Neuronal stem cell (in vitro differentiated cells): ENCODE measurements at places on chromosomes 11 and 22.
A peak's percentile ranks its signal among the peaks of the same experiment; 100 is the strongest.

GRCh38 chr11:67432655-67433349, 4.5 kb downstream of the RPS6KB2 start:
- H3K4me1 ChIP-seq = peaks cover 10% of the 10 kb centered on the region
- no peak overlapping the region for H3K27ac ChIP-seq
- no peak overlapping the region for H3K4me3 ChIP-seq
- H3K36me3 ChIP-seq = peaks cover 70% of the 10 kb centered on the region
- H3K27me3 ChIP-seq = no peaks in the 10 kb centered on the region
- no peak for DNase-seq

DNA sequence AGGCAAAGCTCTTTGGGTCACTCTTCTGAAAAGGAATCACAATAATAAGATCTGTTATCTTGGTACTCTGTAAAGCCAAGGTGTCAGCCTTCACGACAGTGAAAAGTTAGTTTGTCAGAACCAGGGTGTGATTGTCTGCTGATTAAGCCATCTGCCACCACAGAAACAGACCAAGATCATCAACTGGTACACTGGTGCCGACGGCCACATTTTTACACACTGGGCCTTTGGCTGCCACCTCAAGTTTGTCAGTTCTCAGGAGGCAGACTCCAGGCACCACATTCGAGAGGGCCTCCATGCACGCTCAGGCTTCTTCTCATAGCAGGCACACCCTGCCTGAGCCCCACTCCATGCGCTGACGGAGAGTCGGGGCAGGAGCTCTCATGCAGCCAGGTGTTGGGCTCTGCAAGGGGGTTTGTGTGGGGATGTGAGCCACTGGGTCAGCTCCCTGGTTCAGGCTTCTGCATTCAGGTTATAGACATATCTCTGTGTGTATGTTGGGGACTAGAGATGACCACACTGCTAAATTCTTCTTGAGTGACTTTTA, 66.2 kb downstream of the KCNJ1 start:
- no peak overlapping the region for H3K4me3 ChIP-seq
- no peaks in the 10 kb centered on the region for H3K27me3 ChIP-seq
- no peak for DNase-seq
- H3K36me3 ChIP-seq = no peaks in the 10 kb centered on the region

- H3K4me3 ChIP-seq = no peak overlapping the region
- no peaks in the 10 kb centered on the region for H3K4me1 ChIP-seq
- no peaks in the 10 kb centered on the region for H3K36me3 ChIP-seq
- no peaks in the 10 kb centered on the region for H3K27me3 ChIP-seq
- H3K27ac ChIP-seq = no peak overlapping the region
Measured at GRCh38 chr11:75099635-75100034, 3.0 kb upstream of the OR2AT4 start.

GRCh38 chr22:39383841-39384625, 15.5 kb upstream of the TAB1 start:
- H3K4me1 ChIP-seq = peaks cover 4% of the 10 kb centered on the region
- no peak overlapping the region for H3K27ac ChIP-seq
- no peak for DNase-seq
- no peak overlapping the region for H3K4me3 ChIP-seq

GRCh38 chr11:14566331-14567063, 46.3 kb upstream of the PSMA1 start:
- H3K27me3 ChIP-seq = no peaks in the 10 kb centered on the region
- DNase-seq = no peak
- no peaks in the 10 kb centered on the region for H3K36me3 ChIP-seq
- no peak overlapping the region for H3K27ac ChIP-seq
- H3K4me1 ChIP-seq = no peaks in the 10 kb centered on the region

- no peak overlapping the region for H3K4me3 ChIP-seq
- peak; percentile 69 for DNase-seq
- no peaks in the 10 kb centered on the region for H3K36me3 ChIP-seq
- no peaks in the 10 kb centered on the region for H3K27me3 ChIP-seq
- H3K4me1 ChIP-seq = peaks cover 22% of the 10 kb centered on the region
Measured at GRCh38 chr11:123434911-123435310, 4.8 kb downstream of the GRAMD1B start.

DNA sequence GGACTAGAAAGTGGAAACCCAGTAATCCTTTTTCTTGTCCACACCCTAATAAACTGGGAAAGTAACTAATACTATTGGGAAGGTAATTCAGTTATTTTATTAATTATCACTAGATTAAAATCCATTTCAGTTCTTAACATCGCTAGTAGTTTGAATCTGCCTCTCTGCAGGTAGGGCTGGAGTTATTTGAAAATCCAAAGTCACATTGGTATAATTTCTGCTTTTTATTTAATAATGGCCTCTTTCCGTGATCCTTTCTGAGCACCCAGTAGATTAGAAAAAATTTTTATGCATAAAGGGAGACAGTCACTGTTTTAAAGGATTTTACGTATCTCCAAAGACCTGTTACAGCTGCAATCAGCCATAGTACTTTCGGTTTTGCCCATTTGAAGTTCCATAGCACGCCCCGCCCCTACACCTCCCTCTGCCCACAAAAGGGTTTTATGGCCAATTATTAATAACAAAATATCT, 605 bp upstream of the COPB1 start:
- no peaks in the 10 kb centered on the region for H3K27me3 ChIP-seq
- peaks cover 54% of the 10 kb centered on the region for H3K36me3 ChIP-seq
- DNase-seq = peak; percentile 4
- H3K4me3 ChIP-seq = peak overlapping the region; percentile 97
- no peak overlapping the region for H3K27ac ChIP-seq

DNA sequence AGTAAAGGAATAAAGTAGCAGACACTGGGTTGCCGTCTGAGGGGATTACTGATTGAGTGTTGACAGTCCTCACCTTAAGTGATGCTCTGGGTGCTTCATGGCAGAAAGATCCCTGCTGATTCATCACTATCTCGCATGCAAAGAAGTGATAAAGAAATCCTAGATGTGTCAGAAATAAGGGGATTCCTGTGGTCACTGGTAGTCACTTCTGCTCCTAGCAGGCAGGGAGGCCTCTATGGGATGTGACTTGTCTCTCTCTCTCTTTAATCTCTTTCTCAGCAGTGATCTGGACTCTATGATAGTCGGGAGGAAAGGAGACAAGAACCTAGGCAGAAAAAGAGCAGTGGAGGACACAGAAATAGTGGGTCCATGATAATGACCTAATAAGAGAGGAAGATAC, 30.9 kb upstream of the OR56A1 start:
- H3K4me1 ChIP-seq = no peaks in the 10 kb centered on the region
- H3K27me3 ChIP-seq = no peaks in the 10 kb centered on the region
- H3K4me3 ChIP-seq = no peak overlapping the region
- H3K27ac ChIP-seq = no peak overlapping the region

DNA sequence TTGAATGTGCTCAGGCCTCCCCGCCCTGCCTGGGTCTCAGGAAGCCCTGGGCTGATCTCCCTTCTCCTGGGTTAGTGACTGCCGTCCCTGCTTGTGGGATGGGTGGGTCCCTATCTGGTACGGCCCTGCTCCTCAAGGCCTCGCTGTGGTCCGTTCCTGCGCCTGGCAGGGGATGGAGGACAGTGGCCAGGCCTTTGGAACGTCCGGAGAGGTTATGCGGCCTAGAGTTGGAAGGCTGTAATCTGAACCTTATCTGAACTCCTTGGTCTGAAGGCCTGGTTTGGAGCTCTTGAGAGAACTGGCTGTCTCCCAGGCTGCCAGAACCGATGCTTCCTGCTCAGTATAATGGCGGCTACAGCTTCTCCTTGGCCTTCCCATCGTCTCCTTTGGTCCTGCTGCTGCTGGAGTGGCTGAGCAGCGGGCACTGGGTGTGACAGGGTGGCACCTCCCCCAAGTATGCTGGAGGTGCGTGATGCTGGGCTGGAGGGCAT, 72.8 kb downstream of the FLI1 start:
- no peak overlapping the region for H3K4me3 ChIP-seq
- no peaks in the 10 kb centered on the region for H3K27me3 ChIP-seq
- DNase-seq = no peak
- H3K27ac ChIP-seq = no peak overlapping the region

- H3K27ac ChIP-seq = no peak overlapping the region
- no peak for DNase-seq
- H3K36me3 ChIP-seq = no peaks in the 10 kb centered on the region
- H3K27me3 ChIP-seq = no peaks in the 10 kb centered on the region
- H3K4me1 ChIP-seq = no peaks in the 10 kb centered on the region
- H3K4me3 ChIP-seq = no peak overlapping the region
Measured at GRCh38 chr11:63226488-63227114, 16.8 kb downstream of the SLC22A25 start.

GRCh38 chr11:34621876-34622275, 983 bp downstream of the EHF start:
- no peaks in the 10 kb centered on the region for H3K27me3 ChIP-seq
- no peak for DNase-seq
- H3K36me3 ChIP-seq = no peaks in the 10 kb centered on the region
- no peaks in the 10 kb centered on the region for H3K4me1 ChIP-seq
- H3K27ac ChIP-seq = no peak overlapping the region

DNA sequence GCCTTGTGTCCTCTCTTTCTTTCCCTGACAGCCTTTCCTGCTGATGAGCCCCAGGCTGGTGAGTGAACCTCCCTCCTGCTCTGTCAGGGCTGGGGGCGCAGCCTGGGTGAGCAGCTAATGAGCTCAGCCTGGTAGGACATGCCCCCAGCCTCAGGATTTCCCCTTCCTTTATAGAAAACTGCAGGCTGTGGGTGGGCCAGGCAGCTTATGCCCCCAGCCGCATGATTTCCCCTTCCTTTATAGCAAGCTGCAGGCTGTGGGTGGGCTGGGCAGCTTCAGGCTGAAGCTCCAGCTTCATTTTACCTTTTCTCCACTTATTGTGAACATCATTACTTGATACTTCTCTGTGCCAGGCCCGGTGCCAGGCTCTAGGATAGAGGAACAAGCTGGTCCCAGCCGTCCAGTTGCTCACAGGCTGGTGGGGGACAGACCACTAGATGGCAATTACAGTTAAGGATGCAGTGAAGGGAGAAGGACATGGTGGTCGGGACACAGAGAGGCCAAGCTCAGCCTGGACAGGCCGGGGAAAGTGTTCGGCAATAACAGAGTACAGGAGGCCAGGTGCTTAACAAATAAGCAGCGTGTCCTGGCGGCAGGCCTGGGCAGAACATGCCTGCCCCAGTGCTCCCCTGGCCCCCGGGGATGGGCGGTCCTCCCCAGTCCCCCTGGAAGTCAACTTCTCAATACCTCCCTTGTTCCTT, 5.3 kb downstream of the LGALS12 start:
- no peak overlapping the region for H3K4me3 ChIP-seq
- DNase-seq = no peak
- no peaks in the 10 kb centered on the region for H3K27me3 ChIP-seq
- no peaks in the 10 kb centered on the region for H3K4me1 ChIP-seq

DNA sequence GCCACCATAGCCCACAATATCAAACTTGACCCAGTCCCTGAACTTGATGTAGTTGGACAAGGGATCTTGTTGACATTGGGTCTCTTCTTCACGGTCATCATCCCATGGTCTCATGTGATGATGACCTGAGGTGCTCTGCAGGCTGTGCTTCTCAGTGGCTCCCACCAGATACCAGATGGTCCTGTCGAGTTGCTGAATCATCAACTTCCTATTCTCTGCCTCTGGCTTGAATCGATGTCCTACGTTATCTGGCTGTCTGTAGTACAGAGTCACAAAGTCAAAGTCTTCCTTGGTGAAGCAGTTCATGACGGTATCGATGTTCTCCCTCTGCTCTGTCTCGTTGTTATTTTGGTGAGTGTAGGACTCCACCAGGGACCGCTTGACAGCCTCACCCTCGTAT, 145.7 kb upstream of the ALDH3B2 start:
- no peaks in the 10 kb centered on the region for H3K27me3 ChIP-seq
- H3K36me3 ChIP-seq = no peaks in the 10 kb centered on the region
- DNase-seq = no peak
- no peak overlapping the region for H3K4me3 ChIP-seq

DNA sequence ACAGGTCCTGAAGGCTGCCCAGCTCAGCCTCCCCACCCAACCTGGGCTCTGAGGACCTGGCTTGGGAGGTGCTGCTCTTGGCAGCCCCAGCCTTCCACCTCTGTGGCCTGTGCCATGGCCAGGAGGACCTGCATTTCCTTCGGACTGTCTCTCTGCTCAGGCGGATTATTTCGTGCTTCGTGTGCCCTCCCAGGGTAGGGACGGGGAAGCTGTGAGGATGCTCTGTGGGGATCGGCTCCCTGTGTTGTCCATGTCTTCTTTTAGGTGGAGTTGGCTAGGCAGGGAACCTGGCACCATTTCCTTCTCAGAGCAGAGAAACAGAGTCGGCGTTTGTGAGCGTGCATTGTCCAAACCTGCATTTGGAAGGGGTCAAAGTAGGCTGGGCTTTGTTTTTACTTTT, 34.1 kb downstream of the BCR start:
- H3K4me1 ChIP-seq = peaks cover 19% of the 10 kb centered on the region
- H3K4me3 ChIP-seq = no peak overlapping the region
- no peak overlapping the region for H3K27ac ChIP-seq
- H3K36me3 ChIP-seq = peaks cover 2% of the 10 kb centered on the region
- no peaks in the 10 kb centered on the region for H3K27me3 ChIP-seq

- H3K4me3 ChIP-seq = no peak overlapping the region
- H3K4me1 ChIP-seq = peaks cover 14% of the 10 kb centered on the region
- H3K27me3 ChIP-seq = no peaks in the 10 kb centered on the region
- DNase-seq = no peak
- no peaks in the 10 kb centered on the region for H3K36me3 ChIP-seq
- H3K27ac ChIP-seq = no peak overlapping the region
Measured at GRCh38 chr11:64890522-64890939, 12.1 kb upstream of the EHD1 start.

GRCh38 chr11:47869544-47870393, 21.6 kb upstream of the NUP160 start:
- H3K4me3 ChIP-seq = no peak overlapping the region
- no peaks in the 10 kb centered on the region for H3K36me3 ChIP-seq
- DNase-seq = no peak

DNA sequence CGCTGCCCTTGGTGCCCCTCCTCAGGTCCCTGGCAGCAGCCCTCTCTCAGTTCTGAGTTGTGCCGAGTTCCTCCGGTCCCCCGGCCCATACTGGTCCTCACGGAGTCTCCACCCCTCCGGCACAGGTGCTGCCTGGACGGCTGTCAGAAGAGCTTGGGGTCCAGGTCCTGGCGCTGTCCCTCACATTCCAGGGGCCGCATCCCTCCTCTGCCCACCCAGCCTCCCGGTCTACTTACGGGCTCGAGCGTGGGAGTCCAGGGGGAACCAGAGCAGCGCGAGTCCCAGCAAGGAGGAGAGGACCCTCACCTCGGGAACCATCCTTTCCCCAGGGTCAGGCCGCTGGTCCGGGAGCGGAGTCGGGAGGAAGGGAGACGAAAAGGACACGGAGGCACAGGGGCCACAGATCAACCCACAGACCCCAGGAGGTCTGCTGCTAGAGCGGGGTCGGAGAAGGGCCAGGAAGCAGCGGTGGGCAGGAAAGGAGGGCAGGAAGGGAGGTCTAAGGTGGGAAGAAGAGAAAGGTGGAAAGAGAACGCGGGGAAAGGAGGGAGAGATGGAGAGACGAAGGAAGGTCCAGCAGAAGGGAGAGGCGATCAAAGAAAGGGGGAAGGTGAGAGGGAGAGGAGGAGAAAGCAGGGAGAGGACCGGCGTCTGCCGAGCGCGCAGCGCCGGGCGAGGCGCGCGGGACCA, 510 bp downstream of the CHRDL2 start:
- no peaks in the 10 kb centered on the region for H3K4me1 ChIP-seq
- DNase-seq = no peak
- peak overlapping the region; percentile 76 for H3K4me3 ChIP-seq
- H3K27ac ChIP-seq = no peak overlapping the region
- H3K36me3 ChIP-seq = no peaks in the 10 kb centered on the region
